NCI-H1417 (cell line): ENCODE measurements at places on chromosomes 4 and X.

GRCh38 chr4:159102622-159103383, at the start of gene RAPGEF2:
RAPGEF2 (plus strand) TSS chr4:159103079; CDS start chr4:159104163, 1,084 bp downstream.
- peak; percentile 96 for DNase-seq

- DNase-seq = no peak
Observed at GRCh38 chr4:13640149-13640940, 12.8 kb upstream of the BOD1L1 start.

GRCh38 chrX:55120761-55121358, 32.0 kb downstream of the PAGE2 start:
- no peak for DNase-seq

DNA sequence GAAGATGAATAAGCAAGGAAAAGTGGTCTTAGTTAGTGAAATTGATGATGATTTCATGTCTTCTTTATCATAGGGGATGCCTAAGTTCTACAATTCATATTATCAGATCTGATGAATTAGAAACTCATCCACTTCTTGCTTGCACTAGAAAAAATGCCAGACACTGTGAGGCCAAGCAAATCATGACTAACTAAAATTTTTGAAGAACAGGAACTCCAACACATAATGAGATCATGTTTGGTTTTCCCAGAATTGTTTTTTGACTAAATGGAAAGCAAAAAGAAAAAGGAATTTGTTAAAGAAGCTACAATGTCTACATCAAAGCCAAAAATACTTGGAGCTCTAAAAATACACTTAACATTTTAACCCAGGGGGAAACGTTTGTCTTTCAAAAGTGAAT, 120.4 kb downstream of the ARSF start:
- DNase-seq = no peak

DNA sequence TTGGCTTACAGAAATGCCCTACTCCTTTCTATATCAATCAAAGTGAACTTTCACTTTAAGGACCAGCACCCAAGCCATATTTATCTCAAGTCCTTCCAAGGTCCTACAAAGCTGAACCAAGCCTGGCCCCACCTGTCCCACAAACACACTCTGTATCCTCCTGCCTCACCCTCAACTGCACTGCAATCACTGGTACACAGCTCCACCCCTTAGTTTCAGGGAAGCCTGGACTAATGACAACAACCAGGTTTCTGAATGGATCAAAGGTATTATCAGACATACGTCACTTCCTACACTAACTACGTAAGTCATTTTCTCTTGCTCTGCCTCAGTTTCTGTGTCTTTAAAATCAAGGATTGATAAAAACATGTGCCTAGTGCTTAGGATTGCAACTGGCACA, 205.6 kb upstream of the HS3ST1 start:
- DNase-seq = no peak

GRCh38 chr4:101515566-101515965, 168.2 kb upstream of the PPP3CA start:
- DNase-seq = no peak

- DNase-seq = no peak
Observed at GRCh38 chr4:108446556-108446955, 173.8 kb upstream of the RPL34 start.

GRCh38 chrX:9131066-9131465, 97.1 kb upstream of the FAM9B start:
- DNase-seq = no peak

GRCh38 chrX:22424919-22425318, 152.2 kb downstream of the CBLL2 start:
- no peak for DNase-seq

- DNase-seq = no peak
Observed at GRCh38 chrX:319579-320125, 1.1 kb upstream of the GTPBP6 start.

DNA sequence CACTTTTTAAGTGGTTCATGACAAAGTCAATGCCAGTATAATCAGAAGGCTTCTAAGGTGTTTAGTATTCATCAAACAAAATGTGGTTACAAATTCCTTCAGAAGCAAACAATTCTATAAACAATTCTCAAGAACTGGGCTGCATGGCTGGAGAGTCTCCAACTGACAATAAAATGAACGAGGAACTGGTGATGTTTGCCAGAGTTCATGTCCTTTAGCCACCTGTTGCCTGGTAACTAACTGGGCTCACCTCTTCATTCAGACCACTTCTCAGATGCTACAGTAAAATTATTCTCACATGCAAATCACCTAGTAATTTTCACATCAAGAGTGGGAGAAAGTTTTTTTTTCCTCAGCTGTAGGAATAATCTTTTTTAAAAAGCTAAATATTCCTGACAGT, 53.3 kb downstream of the CAMK2D start:
- peak; percentile 35 for DNase-seq
